ENCODE measurements at places on chromosomes 2 and 18.

DNA sequence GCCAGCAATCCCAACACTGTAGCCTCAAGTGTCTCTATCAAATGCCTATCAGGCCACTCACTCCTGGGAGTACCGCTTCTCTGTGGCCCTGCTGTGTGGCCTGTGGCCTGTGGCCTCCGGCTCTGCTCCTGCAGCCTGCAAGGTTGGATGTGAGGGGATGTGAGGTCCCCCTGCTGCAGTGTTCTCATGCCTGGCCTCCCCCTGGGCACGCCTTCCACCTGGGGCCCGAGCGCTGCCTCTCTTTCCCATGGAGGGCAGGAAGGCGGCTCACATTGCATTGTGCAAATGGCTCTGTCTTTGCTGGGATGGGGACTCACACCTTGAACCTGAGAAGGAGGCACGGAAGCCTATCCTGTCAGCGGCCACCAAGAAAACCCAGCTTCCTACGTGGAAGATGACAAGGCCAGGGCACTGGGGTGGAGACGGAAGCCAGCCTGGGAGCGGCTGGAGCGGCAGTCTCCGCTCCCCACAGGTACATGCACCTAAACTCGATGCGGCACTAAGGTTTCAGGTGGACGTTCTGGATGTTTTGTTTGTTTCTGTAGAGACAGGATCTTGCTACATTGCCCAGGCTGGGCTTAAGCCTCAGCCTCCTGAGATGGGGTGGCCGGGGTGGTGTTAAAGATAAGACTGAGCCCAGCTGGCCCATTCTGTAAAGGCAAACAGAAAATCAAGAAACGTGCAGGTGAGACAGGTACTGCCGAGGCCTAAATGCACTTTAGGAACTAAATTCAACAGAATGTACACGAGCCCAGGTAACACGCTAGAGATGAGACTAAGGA is 140.1 kb downstream of the HDAC4 start:
- peaks cover 28% of the 10 kb centered on the region for H3K4me1 ChIP-seq
- H3K4me3 ChIP-seq = no peak overlapping the region
- H3K36me3 ChIP-seq = no peaks in the 10 kb centered on the region
- no peaks in the 10 kb centered on the region for H3K27me3 ChIP-seq
- no peak for DNase-seq
- no peak overlapping the region for H3K27ac ChIP-seq

DNA sequence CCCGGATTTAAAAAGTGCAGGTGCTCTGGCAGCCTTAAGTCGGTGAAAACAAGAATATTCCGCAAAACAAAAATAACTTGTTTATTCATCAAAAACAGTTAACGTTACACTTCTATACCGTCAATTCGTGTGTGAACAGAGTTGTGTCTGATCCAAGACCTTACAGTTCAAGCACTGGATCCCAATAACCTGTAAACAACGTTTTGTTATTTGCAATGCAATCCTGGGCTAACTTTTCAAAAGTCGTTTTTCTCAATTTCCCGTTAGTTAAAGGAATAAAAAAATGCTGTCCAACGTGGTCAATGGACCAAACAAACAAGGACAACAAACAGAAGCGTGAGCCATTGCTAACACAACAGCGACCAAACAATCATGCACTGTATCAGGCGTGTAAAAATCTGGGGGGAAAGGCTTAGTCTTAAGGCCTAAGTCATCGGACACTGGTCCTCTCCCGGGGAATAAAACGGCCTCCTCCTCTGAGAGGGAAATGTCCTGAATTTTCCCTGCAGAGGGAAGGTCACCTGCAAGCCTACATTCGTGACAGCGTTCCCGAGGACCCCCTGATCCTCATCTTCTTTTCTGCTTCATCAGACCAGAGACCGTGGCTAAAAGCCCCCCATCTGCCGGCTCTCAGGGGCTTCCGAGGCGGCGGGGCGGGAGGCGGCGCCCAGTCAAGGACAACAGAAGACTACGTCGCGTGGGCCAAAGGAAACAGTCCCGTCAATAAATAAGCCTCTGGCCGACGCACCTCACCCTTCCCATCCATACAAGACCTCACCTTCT is 490 bp downstream of the NDUFS1 start:
- H3K4me3 ChIP-seq = peak overlapping the region; percentile 94
- H3K27me3 ChIP-seq = no peaks in the 10 kb centered on the region
- H3K4me1 ChIP-seq = peaks cover 16% of the 10 kb centered on the region
- peak; percentile 37 for DNase-seq
- H3K27ac ChIP-seq = peak overlapping the region; percentile 60
- H3K36me3 ChIP-seq = peaks cover 28% of the 10 kb centered on the region

GRCh38 chr2:12501469-12502158 is 215.1 kb upstream of the TRIB2 start:
- H3K36me3 ChIP-seq = no peaks in the 10 kb centered on the region
- peaks cover 32% of the 10 kb centered on the region for H3K4me1 ChIP-seq
- DNase-seq = no peak
- no peak overlapping the region for H3K4me3 ChIP-seq

DNA sequence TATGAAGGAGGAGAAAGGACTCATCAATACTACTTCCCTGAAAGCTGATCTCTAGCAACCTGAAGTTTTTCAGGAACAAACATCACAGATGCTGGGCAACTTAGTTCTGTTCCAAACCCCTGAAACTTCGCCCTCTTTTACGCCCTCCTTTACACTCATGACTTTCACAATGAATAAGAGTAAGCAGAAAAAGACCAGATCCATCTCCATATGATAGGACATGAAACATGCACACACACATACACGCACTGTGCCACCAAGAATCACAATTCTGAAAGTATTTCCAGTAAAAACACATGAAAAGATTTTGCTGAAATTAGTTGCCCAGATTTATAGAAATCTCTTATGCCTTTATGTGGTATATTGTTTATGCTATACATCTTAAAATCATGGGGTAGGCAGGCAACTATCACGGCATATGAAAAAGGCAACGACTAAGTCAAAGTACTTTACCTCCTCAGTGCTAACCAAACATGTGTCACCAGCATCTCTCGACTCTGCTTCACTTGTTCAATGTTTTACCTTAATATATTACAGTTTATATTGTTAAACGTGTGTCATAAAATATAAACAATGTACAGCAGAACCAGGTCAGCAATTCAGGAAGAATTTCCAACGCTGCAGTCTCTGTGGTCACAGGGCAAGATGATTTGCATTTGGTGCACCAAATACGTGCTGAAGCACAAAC is 47.8 kb downstream of the NHEJ1 start:
- no peak overlapping the region for H3K27ac ChIP-seq
- no peaks in the 10 kb centered on the region for H3K36me3 ChIP-seq
- H3K27me3 ChIP-seq = no peaks in the 10 kb centered on the region
- no peaks in the 10 kb centered on the region for H3K4me1 ChIP-seq
- no peak overlapping the region for H3K4me3 ChIP-seq
- DNase-seq = no peak

GRCh38 chr18:37779220-37779619 is 213.6 kb upstream of the CELF4 start:
- DNase-seq = no peak
- no peaks in the 10 kb centered on the region for H3K4me1 ChIP-seq
- H3K27ac ChIP-seq = no peak overlapping the region
- H3K4me3 ChIP-seq = no peak overlapping the region
- H3K27me3 ChIP-seq = no peaks in the 10 kb centered on the region

DNA sequence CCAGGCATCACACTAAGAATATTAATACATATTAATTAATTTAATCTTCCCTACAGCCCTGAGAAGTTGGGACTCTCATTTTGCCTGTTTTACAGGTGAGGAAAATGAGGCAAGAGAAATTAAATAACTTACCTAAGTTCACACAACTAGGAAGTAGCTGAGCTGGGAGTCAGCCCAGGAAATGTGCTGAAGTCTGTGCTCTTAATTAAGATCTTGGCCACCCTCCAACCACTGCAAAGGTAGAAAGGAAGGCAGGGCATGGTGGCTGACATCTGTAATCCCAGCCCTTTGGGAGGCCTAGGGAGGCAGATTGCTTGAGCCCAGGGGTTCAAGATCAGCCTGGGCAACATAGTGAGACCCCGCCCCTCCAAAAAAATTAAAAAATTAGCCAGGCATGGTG is 12.9 kb upstream of the MGAT4A start:
- H3K4me3 ChIP-seq = no peak overlapping the region
- no peaks in the 10 kb centered on the region for H3K27me3 ChIP-seq
- H3K4me1 ChIP-seq = peaks cover 15% of the 10 kb centered on the region
- no peak for DNase-seq
- H3K27ac ChIP-seq = no peak overlapping the region

GRCh38 chr2:198315791-198316630 is 511.6 kb downstream of the PLCL1 start:
- H3K36me3 ChIP-seq = no peaks in the 10 kb centered on the region
- H3K4me3 ChIP-seq = no peak overlapping the region
- H3K27ac ChIP-seq = no peak overlapping the region
- DNase-seq = no peak

- no peaks in the 10 kb centered on the region for H3K36me3 ChIP-seq
- H3K27me3 ChIP-seq = no peaks in the 10 kb centered on the region
- no peak overlapping the region for H3K4me3 ChIP-seq
- H3K27ac ChIP-seq = no peak overlapping the region
- no peaks in the 10 kb centered on the region for H3K4me1 ChIP-seq
- DNase-seq = peak; percentile 3
These were observed 25.7 kb downstream of the SULT1C4 start for GRCh38 chr2:108403494-108403893.

GRCh38 chr2:227942021-227942420 is 70.6 kb downstream of the DAW1 start:
- no peaks in the 10 kb centered on the region for H3K4me1 ChIP-seq
- no peak for DNase-seq
- H3K27ac ChIP-seq = no peak overlapping the region
- no peaks in the 10 kb centered on the region for H3K27me3 ChIP-seq
- no peak overlapping the region for H3K4me3 ChIP-seq

DNA sequence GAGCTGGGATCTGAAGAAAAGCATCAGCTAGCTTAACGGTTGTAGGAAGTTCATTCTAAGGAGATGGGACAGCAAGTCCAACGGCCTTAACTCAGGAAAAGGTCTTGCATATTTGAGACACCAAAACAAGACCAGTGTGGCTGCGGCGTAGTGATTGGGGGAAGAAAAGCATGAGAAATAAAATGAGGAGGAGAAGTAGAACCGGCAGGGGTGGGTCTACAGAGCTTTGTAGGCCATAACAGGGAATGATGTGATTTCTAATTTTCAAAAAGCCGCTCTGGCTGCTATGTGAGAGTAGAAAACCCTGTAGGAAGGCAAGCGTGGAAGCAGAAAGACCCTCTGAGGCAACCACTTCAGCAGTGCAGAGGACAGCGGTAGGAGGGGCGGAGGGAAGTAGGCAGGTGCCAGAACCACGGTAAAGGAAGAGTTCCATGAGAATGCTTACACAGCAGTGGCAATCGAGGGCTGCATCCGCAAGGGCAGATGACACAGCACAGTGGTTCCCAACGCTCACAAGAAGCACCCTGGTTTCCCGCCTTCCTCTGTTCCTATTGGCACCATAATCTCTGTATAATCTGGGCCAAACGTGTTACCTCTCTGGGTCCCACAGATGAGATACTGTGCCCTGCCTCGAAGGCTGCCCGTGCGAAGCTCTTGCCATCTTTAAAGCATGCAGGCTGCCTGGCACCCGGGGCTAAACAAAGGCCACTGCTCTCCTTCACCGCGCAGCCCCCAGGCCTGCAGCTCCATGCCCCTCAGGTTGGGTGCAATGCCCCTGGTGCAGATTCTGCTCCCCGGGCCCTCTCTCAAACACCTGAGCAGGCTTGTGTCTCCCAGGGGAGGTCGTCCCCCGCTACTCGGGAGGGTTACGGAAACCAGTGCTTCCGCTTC is 795 bp downstream of the ANKRD39 start:
- peaks cover 10% of the 10 kb centered on the region for H3K4me1 ChIP-seq
- no peak overlapping the region for H3K27ac ChIP-seq
- peak overlapping the region; percentile 72 for H3K4me3 ChIP-seq
- 0 out of 2 replicates have a peak, but pooled peaks cover 9% of the 10 kb centered on the region for H3K36me3 ChIP-seq
- H3K27me3 ChIP-seq = no peaks in the 10 kb centered on the region

DNA sequence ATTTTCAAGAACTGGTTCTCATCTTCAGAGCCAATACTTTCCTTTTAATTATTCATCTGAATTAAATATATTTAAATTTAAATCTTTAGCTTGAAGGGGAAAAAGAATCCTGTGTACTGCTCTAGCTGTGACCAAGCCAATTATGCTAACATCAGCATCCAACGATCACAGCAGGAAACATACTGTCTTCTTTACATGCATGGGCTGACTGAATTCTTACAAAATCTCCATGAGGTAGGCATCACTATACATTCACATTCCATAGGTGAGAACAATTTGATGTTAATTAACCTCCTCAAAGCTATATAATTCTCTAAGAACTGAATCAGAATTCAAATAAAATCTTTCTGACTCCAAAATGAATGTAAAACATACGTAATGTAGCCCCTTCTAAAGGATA is 118.8 kb upstream of the MAP2 start:
- no peak overlapping the region for H3K4me3 ChIP-seq
- no peak overlapping the region for H3K27ac ChIP-seq
- H3K27me3 ChIP-seq = no peaks in the 10 kb centered on the region
- no peak for DNase-seq

GRCh38 chr18:44898498-44898897 is 217.8 kb downstream of the SETBP1 start:
- no peaks in the 10 kb centered on the region for H3K36me3 ChIP-seq
- peak; percentile 54 for DNase-seq
- peaks cover 8% of the 10 kb centered on the region for H3K4me1 ChIP-seq
- H3K4me3 ChIP-seq = no peak overlapping the region

DNA sequence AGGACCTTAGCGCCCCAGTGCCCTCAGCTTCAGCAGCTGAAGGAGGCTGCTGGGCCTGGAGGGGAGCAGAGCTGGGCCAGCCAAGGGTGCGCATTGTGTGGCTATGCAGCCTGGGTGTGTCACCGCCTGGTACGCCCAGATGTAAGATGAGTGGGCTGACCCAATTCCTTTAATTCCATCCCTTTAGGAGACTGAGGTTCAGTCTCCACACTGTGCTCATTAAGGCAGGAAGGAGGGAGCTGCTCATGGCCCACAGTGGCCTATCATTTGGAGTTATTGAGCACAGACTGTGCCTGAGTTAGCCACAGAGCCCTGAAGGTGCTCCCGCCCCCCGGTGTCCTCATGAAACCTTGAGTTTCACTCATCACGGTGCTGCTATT is 194.1 kb upstream of the GLI2 start:
- DNase-seq = peak; percentile 38
- H3K4me3 ChIP-seq = no peak overlapping the region
- peaks cover 44% of the 10 kb centered on the region for H3K4me1 ChIP-seq
- no peaks in the 10 kb centered on the region for H3K36me3 ChIP-seq

- H3K27ac ChIP-seq = no peak overlapping the region
- no peak for DNase-seq
- no peaks in the 10 kb centered on the region for H3K27me3 ChIP-seq
- H3K4me1 ChIP-seq = no peaks in the 10 kb centered on the region
- no peak overlapping the region for H3K4me3 ChIP-seq
These were observed 200.6 kb downstream of the TCF4 start for GRCh38 chr18:55387139-55387984.

DNA sequence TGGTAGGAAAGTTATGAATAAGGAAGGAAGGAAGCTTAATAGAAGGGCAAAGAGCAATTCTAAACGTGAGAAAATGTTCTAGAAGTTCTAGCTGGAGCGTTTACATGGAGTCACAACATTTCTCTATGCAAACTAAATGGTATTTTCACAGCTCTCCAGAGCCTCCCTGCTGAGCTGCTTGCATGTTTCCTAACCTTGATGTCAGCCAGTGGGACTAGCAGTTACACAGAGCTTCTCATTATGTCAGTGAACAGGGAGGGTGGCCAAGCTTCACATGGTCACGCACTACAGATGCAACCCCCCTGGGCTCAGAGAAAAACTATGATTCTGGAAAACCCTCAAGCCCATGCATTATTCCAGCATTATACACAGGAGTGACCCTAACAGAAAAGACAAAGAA is 153.4 kb upstream of the CCDC150 start:
- no peak for DNase-seq
- no peak overlapping the region for H3K4me3 ChIP-seq
- no peaks in the 10 kb centered on the region for H3K36me3 ChIP-seq
- H3K27ac ChIP-seq = no peak overlapping the region
